SW480 (cell line): ENCODE measurements at places on chromosomes 4 and X.

- DNase-seq, result no peak
Measured at GRCh38 chr4:84952776-84953175, 13.7 kb downstream of the WDFY3 start.

DNA sequence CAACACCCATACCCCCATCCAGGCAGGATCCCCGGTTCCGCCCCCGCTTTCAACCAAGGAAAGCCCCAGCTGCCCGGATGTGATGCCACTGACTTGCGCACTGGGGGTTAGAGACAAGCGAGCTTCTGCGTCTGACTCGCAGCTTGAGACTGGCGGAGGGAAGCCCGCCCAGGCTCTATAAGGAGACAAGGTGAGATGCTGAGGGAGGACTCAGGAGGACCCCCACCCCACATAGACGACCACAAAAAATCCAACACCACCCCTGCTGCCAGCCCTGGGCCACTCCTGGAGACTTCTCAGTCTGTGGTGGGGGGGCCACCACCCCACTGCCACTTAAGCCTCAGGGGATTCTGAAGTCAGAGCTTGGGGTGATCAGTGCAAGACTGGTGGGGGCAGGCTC is at the start of gene MAGEA4:
TSS of gene MAGEA4 (plus strand) at position 110 of the 400 bp plus-strand sequence. CDS start 10,776 bp downstream, outside the sequence.
- no peak for DNase-seq

DNA sequence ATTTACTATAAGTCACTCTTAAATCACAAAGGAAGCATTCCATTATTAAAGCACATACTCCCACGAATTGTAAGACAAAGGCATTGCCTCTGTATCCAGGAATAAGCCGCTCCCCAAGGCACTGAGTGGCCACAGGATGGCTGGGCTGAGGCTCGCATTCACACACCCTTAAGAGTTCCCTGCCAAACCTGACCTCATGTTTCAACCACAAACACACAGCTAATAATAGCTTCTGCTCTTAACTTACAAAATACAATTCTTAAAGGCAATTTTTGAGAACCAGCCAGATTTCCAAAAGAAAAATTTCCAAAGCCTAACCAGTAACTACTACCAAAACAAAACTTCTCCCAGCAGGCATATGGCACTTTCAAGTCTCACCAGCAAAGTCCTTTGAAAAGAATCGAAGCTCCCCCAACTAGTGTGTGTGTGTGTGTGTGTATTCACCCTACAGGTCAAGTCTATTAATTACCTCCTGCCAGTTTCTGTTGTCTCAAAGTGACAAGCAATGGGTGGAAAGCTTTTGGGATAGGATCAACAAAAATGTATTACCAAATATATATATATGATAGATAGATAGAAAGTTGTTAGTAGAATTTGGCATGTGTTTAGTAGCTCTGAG is 36.0 kb downstream of the ARHGAP6 start:
- no peak for DNase-seq

DNA sequence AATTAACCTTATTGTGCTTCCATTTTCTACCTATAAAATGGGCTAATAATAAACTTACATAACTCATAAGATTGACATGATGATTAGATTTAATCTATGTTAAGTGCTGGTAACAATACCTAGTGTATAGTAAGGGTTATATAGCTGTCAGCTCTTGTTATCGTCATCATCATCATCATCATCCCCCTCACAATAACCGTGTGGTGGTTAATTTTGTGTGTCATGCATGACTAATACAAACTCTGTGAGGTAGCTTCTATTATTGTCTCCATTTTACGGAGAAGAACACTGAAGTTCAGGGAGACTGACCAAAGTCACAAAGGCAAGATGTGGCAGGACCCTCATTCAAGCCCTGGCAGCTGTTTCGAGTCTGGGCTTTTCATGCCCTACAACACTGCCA is 211.3 kb downstream of the PALLD start:
- DNase-seq, result no peak

GRCh38 chrX:151697522-151697921 is 2.3 kb downstream of the PRRG3 start:
- DNase-seq, result peak; percentile 4

- DNase-seq, result no peak
Measured at GRCh38 chrX:41108007-41108406, 22.8 kb downstream of the USP9X start.

DNA sequence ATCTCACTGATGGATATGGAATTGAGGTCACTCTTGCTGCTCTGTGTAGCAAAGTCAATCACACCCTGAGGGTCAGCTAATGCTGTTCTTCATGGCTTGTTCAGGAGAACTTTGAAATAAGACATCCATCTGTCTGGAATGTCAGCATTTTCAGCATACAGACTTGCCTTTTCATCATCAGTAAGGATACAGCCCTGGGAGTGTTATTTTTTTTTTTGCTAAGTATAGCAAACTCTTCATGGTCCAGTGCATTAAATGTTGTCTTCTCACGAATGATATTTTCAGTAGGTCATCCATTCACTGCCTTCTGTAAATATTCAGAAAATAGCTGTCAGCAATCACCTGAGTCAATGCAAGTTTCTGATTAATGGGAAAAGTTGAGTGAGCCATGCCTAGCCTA is 268.8 kb upstream of the SMIM31 start:
- no peak for DNase-seq

DNA sequence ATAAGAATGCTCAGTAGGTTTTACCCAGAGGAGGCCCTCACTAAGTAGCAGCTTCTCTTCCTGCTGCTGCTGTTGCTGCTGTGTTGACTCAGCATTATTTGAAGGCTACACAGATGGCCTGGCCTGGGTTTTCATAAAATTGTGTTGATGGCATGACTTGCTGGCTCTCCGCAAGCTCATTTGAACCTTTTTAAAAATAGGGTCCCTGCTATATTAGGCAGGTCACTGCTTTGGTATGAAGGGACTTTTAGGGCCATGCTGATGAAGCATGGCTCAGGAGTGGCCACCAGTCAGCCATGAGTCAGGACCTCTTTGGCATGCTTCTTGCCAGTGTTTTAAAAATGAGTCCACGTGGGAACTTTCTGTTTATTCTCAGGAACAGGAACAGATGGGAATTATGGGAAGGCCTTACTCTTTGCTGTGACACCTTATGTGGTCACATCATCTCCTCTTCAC is 128.7 kb downstream of the MID1IP1 start:
- peak; percentile 2 for DNase-seq

- peak; percentile 73 for DNase-seq
Measured at GRCh38 chr4:182975806-182976205, 58.6 kb upstream of the DCTD start.

DNA sequence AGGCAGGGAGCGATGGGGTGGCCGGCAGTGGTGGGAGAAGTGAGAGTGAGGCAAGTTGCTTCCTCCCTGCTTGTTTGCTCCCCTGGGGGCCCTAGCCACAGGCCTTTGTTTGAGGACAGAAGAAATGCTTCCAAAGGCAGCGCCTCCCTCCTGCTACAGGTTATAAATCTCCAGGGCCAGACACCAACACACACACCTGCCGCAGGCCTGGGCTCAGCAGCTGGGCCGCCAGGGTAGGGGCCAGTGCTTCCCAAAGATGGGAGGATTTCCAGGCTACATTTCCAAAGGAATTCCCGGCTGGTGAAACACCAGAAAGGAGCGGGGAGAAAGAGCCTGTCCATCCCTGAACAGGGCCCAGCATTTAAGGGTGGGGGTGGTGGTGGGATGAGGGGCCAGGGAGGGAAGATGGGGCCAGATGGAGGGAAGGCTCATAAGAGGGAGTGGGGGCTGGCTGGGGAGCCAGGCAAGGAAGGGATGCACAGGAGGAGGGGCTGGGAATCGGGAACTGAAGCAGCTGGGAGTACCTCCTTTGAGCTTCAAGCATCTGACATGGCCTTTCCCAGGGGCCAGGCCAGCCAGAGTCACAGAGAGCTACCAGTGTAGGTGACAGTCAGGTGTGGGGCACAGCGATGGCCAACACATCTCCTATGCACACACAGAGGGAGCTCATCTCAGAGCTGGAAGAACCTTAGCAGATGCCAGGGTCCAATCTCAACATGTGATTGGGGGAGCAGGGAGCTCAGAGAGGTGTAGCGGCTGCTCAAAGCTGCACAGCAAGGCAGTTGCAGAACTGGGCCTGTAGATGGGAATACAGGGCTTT is 143.9 kb downstream of the PJA1 start:
- no peak for DNase-seq

DNA sequence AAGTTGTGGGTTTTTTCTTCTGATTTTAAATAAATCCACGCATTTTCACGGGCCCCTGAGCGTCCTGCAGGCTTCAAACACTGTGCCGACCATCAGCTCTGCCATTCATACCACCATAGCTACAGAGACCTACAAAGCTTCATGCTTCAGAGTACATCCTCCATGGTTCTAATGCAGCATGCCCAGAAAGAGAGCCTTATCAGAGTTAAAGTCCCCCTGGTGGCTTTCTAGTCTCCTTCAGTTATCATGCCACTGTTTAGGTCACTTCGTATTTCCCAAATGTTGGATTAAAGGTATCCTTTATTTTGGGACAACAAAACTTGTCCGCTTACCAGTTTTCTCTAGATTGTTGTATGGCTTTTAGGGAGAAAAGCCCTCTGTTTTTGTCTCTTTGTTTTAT is 66.7 kb upstream of the VCX2 start:
- no peak for DNase-seq

DNA sequence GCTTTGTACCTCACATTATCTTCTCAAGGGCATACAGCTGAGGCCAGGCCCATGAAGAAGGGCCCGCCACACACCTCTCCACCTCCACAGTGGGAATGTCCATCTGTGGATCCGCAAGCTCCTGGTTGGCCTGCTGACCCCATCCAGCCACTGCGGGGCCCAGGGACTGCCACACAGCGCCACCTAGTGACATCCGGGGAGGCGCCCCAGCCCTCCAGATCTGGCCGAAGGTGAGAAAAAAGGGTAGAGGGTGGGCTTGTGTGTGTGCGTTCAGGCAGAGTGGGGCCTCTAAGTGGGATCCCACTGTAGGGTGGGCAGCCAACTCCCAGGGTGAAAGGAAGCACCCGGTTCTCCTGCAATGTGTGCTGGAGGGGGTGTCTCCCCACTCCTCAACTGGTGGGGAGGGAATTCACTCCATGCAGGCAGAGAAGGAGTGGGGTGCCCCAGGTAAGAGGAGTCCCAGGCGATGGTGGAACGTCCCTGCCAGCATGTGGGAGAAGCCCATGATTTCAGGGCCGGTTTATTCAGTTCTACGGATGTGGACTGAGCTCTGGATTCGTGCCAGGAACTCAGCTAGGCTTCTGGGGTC is 117.3 kb downstream of the ENPP6 start:
- DNase-seq, result no peak

- DNase-seq, result peak; percentile 47
Measured at GRCh38 chr4:87853108-87853507, 20.3 kb downstream of the MEPE start.

GRCh38 chrX:46208225-46208854 is 336.9 kb downstream of the ZNF674 start:
- DNase-seq, result peak; percentile 50

DNA sequence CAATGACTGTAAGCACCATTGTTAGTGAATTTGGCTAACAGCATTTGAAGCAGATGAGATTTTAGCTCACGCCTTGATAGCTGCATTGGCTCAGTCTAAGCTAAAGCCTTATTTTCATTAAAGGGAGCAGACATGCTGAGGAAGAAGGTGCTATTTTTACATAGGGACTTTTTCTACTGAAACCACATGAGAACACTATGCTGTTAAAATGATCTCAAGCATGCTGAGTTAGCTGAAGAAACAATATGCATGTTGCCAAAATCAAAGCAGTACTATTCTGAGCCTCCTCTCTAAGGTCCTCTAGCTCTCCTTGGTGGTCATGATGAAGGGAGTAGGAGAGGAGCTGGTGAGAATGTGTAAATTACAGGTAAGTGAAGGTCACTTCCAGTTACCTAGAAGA is 134.4 kb upstream of the JADE1 start:
- DNase-seq, result no peak

DNA sequence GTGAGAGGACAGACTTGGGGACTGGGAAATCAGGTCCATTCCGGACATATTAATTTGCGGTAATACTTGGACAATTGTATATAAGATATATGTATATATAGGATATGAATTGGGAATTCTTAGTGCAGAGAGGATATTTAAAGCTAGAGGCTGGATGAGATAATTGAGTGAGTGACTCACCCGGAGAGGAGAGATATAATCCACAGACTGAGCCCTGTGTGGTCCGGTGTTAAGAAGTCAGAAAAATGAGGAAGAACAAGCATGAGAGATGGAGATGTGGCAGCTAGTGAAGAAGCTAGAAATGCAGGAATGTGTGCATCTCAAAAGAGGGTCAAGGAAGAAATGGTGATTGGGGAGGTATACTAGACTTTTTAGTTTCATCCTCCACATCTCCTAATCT is 336.2 kb downstream of the SLC7A11 start:
- no peak for DNase-seq

DNA sequence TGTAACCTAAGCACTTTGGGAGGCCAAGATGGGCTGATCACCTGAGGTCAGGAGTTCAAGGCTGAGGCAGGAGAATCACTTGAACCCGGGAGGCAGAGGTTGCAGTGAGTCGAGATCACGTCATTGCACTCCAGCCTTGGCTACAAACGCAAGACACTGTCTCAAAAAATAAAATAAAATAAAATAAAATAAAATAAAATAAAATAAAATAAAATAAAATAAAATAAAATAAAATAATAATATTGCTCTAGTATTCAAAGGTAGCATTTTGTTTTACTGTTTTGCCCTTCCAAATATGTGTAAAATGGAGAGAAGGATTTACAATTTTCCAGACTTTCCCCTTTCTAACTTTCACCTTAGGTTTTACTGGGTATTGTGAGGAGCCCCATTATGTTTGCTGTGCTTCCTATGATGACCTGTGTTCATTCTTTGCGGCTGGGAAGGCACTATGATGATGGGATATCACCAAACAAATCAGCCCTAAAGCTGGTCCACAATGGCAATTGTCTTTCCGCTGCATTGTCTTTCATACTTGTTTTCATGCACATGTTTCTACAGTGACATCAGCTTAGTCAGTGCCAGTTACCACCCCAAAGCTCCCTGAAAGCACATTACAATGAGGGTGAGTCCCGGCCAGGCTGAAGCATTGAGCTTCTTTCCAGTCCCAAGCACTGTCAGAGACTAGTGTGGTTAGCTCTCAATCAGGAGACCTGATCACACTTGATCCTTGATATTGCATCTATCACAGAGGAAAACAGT is 50.8 kb downstream of the DTHD1 start:
- no peak for DNase-seq

- DNase-seq, result no peak
Measured at GRCh38 chr4:5700459-5700858, 7.9 kb downstream of the EVC2 start.

GRCh38 chr4:72286185-72286584 is 254.4 kb downstream of the NPFFR2 start:
- peak; percentile 14 for DNase-seq
